ENCODE measurements at places on chromosomes 2 and 18.
A peak's percentile ranks its signal among the peaks of the same experiment; 100 is the strongest.

DNA sequence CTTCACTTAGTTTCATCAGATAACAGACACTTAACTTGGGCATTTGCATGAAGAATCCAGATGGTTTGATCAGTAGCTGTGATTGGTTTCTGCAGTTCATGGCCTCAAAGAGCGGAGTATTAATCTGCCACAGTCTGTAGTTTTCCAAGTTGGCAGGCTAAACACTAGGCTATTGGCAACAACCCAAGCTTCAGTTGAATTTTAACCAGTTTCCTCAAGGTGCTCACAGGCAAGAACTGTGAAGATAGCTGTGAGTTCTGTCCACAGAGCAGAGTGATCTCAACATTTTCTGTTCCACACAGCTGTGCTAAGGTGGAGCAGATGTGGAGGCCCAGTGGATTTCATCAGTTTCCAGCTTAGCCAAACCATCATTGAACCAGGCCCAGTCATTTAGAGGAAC lies 469.5 kb upstream of the LINC00305 start:
- DNase-seq = peak; percentile 86

DNA sequence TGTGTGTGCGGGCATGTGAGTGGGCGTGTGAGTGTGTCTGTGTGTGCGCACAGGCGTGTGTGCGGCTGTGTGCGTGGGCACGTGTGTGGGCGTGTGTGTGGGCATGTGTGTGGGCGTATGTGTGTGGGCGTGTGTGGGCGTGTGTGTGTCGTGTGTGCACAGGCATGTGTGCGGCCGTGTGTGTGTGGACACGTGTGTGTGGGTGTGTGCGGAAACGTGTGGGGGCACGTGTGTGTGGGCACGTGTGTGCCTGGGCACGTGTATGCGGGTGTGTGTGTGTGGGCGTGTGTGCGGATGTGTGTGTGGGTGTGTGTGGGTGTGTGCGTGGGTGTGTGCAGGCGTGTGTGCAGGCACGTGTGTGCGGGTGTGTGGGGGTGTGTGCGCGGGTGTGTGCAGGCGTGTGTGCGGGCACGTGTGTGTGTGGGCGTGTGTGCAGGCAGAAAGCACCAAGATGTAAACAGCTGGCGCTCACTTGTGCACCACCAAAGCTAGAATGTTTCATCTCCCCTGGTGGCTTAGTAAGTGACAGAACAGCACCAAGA lies 31.2 kb upstream of the ALKAL2 start:
- DNase-seq = no peak

GRCh38 chr2:234240917-234241316 lies 190.4 kb downstream of the SPP2 start:
- DNase-seq = no peak

GRCh38 chr18:9824952-9825371 lies 60.8 kb upstream of the TXNDC2 start:
- DNase-seq = no peak

GRCh38 chr2:191905336-191905735 lies 58.4 kb upstream of the CAVIN2 start:
- no peak for DNase-seq

DNA sequence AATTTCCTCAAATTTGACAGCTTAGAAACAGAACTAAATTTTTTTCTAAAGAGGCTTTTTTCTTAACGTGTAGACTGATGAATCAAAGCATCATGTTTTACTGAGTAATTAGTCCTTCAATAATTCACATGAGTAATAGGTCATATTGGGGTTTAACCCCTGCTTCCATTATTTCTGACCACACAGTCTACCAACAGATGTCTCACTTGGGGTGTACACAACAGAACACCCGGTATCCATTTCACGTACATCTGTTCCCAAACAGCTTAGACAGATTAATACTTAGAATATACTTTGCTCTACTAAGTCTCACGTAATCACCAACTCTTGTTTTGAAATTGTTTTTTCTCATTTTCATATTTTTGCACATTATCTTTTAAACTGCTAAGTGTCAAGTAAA lies 14.8 kb downstream of the CERKL start:
- DNase-seq = peak; percentile 92

DNA sequence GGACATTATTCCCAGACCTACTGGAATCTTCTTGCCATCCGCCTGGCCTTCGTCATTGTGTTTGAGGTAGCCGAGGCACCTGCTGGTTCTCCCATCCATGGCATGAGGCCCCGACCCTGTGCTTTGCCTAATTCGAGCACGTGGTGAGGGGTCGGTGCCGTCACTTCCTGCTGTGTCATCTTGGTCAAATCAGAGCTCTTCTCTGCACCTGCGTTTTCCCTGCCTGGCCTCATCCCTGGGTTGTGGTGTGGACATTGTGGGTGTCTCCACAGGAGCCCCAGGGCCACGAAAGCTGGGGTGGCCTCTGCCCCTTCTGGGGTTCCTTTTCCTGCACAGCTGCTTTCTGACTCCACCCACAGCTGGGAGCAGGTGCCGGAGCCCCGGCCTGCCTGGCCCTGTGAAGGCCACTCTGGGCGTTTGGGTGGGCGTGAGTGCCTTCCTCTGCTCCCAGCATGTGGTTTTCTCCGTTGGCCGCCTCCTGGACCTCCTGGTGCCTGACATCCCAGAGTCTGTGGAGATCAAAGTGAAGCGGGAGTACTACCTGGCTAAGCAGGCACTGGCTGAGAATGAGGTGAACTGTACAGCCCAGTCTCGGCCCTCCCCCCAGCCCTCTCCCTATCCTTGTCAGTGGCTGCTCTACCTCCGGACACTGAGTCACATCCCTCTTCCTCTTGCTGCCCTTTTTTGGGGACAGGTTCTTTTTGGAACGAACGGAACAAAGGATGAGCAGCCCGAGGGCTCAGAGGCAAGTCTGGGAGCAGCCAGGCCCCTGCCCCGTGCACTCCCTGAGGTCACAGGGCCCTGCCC lies 34.9 kb downstream of the ANO7 start:
- no peak for DNase-seq

GRCh38 chr2:72431737-72432136 lies 284.1 kb upstream of the CYP26B1 start:
- no peak for DNase-seq

DNA sequence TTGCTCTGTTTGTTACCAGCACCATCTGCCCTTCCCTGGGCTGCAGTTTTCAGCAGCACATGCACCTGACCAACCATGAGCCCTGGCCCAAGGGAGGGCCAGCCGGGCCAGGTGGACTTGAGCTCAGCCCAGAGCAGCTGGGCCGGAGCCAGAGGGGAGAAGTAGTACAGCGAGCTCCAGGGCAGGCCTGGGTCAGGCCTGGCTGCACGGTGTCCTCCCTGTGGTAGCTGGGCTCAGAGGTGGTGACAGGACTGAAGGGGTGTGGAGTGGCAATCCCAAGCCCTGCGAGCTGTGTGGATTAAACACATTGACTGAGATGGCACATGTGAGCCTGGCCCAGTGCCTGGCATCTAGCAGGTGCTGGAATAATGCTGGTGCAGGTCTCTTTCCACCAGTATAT lies 222.2 kb downstream of the GLI2 start:
- no peak for DNase-seq

DNA sequence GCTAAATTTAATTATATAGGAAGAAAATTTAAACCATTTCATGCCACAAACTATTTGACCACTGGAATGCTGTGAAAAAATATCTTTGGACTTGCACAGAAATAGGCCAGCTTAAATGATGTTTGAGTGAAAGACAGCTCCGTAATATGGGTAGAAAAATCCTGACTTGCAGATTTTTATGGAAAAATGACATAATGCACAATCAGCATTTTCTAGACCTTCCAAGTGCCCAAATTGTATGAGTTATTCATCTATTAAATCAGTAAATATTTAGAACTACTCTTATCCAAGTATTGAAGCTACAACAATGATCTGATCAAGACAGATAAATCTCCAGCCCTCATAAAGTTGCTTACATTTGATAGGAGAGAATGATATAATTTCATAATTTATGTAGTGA lies 691.1 kb upstream of the DDX18 start:
- no peak for DNase-seq

DNA sequence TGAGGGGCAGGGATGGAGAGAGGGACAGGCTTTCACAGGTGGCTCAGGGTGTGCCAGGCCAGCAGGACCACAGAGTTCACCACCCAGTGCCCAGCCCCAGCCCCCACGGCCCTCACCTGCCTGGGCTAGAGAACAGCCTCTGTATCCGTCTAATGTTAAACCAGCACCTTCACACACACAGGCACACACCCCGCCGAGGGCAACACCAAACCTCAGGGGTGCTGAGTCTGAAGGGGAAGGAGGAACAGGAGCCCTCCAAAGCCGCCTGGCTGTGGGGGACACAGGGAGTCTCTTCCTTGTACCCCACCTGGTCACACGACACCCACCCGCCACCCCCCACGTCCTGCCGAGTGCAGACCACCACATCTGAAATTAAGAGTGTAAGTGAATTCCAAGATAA lies 205.8 kb upstream of the SALL3 start:
- no peak for DNase-seq

DNA sequence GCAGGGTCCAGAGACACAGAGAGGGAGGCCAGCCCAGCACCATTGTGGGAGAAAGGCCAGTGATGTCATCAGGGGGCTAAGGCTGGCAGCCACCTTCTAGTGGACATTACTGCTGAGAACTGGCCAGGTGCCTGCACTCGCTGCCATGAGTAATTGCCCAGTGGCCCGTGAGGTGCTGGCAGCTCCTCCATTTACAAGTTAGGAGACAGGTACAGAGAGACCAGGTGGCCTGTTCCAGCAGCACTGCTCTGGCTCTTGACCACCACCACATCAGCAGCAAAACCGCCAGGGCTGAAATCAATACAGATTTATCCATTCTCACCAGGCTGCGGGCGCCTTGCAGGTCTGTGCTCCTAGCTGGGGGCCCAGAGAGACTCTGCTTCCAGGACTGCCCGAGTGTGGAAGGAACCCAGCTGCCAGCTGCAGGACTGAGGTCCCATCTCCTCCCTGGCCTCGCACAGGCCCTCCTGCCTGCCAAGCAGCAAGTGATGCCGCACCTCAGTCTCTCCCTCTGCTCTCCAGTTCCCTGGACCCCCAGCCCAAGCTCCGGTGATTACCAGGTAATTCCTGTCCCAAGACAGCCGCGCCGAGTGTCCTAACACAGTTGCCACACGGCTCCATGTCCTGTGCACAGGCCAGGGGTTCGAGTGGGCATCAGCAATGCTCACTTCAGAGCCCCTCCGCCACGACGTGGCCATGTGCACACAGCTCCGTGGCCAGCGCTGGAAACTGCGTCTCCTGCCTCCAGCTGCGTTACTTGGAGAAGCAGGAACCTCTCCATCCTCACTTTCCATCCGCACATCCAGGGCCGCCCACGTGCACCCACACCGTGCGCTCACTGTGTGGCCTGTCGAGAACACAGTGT lies 101.0 kb upstream of the CTDP1 start:
- DNase-seq = no peak

DNA sequence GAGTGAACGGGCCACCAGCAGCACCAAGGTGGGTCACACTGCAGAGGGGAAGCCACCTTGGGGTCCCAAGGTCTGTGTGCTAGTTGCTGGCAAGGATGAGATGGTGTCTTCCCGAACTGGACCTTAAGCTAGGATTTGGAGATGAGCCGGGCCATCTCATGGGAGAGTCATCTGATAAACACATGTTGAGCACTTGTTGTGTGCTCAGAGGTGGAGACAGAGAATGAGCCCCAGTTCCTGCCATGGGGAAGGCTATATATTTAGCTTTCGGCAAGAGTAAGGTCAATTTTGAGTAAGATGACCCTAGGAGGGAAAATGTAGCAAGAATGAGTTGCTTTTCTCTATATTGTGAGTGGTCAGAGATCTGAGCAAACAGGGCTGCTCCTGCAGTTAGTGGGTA lies 41.4 kb upstream of the RPL31 start:
- no peak for DNase-seq

- no peak for DNase-seq
Measured at GRCh38 chr2:38943784-38944183, 54.1 kb downstream of the ARHGEF33 start.

GRCh38 chr18:50131591-50131990 lies 63.4 kb downstream of the MYO5B start:
- no peak for DNase-seq

GRCh38 chr2:160499865-160500264 lies 6.3 kb upstream of the RBMS1 start:
- DNase-seq = no peak

GRCh38 chr2:15640261-15640711 lies 48.6 kb downstream of the DDX1 start:
- no peak for DNase-seq
